ENCODE measurements at places on chromosomes 3 and 15.

DNA sequence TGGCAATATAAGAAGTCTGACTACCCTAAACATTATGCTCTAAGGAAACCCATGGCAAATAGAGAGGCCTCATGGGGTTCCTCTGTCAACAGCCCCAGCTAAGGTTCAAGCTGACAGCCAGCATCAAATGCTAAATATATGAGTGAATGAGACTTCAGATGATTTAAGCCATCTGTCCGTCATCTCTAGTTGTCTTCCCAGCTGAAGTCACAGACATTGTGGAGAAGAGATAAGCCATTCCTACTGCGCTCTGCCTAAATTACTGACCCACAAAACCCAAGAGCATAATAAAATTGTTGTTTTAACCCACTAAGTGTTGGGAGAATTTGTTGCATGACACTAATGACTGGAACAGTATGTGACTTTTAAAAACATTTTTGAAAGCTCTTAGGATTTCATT is 87.3 kb upstream of the IGSF10 start:
- DNase-seq: no peak

- no peak for DNase-seq
These were observed 290.6 kb upstream of the GOLIM4 start for GRCh38 chr3:168386301-168386700.

GRCh38 chr3:100789579-100789978 is 80.3 kb downstream of the TFG start:
- DNase-seq: no peak

DNA sequence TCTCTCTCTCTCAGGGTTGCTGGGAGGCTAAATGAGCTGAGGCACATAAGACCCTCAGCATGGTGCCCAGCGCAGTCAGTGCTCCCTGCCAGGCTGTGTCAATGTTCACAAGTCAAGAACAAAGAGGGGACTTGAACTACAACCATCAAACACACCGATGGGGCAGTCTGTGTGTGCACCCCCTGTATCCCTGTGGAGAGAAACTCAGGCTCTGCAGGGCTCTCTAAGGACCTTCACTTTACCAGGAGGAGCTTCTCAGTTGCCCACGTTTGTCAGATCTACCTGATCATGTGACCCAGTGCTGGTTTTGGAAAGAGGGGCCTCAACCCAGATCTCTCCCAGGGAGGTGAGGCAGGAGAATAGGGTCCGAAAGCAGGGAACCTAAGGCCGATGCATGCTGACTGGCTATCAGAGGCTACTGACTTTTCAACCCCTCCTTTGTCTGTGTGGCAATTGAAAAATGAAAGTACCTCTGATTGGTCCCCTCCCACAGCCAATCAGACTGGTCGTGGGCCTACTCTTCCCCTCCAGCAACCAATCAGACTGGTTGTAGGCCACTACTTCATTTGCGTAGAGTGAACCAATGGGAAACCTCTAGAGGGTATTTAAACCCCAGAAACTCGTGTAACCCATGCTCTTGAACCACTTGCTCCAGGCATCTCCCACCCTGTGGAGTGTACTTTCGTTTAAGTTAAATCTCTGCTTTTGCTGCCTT is 34.0 kb downstream of the RHCG start:
- no peak for DNase-seq

GRCh38 chr3:177374323-177374722 is 177.0 kb upstream of the TBL1XR1 start:
- DNase-seq: no peak
